ENCODE measurements at places on chromosomes 13 and 19.
A peak's percentile ranks its signal among the peaks of the same experiment; 100 is the strongest.

GRCh38 chr13:110950819-110951570 lies 36.1 kb upstream of the ANKRD10 start:
- DNase-seq = no peak

GRCh38 chr13:114146629-114147028 lies 14.2 kb upstream of the RASA3 start:
- no peak for DNase-seq

- peak; percentile 34 for DNase-seq
Measured at GRCh38 chr13:50529154-50529882, 314.2 kb downstream of the DLEU7 start.

DNA sequence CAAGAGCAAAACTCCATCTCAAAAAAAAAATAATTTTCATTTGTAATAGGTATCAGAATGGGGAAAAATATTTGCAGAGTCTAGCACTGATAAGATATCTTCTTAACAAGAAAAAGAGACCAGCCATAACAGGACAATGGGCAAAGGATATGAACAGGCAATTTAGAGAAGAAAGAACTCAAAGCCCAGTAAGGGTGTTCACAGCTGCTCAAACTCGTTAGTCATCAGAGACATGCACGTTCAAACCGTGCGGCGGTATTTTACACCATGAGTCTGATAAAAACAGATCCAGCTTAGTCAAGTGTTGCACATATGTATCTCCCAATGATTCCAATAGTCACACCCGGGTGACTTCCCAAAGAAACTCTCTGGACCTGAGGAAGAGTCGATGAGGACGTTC lies 13.7 kb upstream of the NCCRP1 start:
- peak; percentile 1 for DNase-seq

- DNase-seq = no peak
Measured at GRCh38 chr13:26483546-26483945, 73.9 kb upstream of the WASF3 start.

- DNase-seq = no peak
Measured at GRCh38 chr19:8491574-8491973, 10.9 kb downstream of the PRAM1 start.

DNA sequence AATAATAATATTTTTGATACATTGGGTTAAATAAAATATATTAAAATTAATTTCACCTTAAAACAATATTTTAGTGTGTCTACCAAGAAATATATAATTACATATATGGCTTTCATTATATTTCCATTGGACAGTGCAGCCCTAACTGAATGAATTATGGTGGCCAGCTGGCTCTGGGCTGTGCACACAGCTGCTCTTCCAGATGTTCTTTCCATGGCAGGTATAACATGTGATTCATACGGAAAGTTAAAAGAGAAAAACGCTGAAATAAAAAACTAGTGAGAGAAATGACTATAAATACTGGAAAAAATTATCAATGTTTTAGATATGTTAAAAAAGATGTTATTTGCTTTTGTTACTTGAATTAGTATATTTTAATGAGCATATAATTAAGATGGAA lies 216.3 kb downstream of the RGCC start:
- DNase-seq = no peak

DNA sequence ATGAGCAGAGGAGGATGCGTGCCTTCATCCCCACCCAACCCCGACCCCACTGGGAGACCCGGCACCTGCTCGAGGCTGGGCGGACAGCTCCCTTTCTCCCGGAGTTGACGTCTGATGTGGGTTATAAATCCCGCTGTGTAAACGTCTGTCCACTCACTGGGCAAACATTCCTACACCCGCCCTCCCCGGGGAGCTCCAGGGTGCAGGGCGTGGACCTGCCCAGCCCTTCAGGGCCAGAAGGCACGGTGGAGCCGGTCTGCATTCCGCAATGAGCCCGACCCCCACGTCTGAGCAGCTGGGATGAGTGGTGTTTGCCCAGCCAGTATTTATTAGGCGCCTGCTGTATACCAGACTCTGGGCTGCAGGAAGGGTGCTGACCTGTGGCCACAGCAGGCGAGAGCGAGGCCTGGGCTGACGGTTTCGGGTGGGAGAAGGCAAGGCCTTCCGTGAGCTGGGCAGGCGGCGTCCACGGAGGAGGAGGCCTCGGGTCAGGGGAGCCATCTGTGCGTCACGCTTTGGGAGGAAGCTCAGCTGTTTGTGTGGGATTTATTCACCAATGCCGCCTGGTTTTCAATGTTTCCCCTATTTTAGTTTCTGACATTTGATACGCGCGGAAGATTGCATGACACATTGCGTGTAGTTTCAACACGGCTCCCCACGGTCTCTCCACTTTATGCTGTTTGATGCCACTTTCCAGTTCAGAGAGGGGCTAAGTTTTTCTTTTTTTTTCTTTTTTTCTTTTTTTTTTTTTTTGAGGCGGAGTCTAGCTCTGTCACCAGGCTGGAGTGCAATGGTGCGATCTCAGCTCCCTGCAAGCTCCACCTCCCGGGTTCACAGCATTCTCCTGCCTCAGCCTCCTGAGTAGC lies 2.0 kb downstream of the MISP start:
- DNase-seq = peak; percentile 40

GRCh38 chr13:100657881-100658315 lies 16.7 kb downstream of the TMTC4 start:
- no peak for DNase-seq
